ENCODE measurements at places on chromosomes 2 and 18.

DNA sequence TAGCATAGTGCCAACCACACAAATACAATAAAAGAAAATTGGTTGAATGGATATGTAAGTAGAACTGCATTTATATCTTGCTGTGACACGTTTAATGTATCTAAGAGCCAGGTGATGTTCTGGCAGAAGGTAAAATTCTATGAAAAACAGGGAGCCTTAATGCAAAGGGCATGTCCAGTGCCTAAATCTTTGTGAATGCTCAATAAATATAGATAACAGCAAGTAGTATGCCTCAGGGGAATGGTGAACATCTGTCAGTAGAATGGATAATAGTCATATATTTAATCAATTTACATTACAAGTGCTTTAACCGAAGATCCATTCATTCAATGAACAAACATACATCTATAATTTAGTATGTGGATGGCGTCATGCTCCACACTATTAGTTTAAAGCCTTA, 43.7 kb upstream of the NYAP2 start:
- DNase-seq, result no peak

- peak; percentile 75 for DNase-seq
Observed at GRCh38 chr2:111946294-111947114, 48.1 kb downstream of the MERTK start.

DNA sequence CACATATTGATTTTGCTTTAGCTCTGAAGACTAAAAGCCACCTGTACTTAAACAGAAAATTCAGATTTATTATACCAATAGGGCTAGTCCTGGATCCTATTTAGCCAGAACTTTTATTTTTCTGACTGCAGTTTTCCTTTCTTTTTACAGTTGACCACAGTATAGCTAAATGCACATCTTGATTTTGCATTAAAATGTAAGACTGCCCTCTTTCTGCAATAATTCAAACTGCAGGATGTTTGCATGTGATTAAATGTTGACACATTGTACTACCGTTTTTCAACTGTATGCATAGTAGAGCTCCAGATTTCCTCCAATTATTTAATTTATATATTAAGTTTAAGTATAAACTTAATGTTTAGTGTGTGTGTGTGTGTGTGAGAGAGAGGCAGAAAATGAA, 1262.9 kb downstream of the SUCLG1 start:
- DNase-seq, result no peak

GRCh38 chr2:85551698-85552678, 9.3 kb downstream of the GGCX start:
- DNase-seq, result peak; percentile 79

DNA sequence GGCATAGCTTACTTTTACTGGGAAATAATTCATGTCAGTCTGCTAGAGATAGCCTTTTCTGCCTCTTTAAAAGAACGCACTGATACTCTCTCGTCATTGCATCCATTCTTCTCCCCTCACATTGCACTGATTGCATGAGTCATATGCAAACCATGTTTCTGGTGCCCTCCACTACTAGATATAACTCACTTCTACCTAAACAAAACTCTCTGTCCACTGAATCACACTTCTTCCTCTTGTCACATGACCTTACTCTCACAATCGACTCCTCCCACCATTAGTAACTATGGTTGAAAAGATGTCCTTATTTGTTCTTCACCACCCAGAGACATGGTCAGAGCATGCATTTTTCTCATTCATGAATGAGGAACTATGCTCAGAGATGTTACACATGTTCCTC, 158.0 kb downstream of the CSRNP3 start:
- DNase-seq, result no peak

- DNase-seq, result no peak
Observed at GRCh38 chr2:105062158-105062557, 24.3 kb downstream of the MRPS9 start.

- peak; percentile 39 for DNase-seq
Observed at GRCh38 chr2:59025157-59025757, 784.1 kb upstream of the FANCL start.

DNA sequence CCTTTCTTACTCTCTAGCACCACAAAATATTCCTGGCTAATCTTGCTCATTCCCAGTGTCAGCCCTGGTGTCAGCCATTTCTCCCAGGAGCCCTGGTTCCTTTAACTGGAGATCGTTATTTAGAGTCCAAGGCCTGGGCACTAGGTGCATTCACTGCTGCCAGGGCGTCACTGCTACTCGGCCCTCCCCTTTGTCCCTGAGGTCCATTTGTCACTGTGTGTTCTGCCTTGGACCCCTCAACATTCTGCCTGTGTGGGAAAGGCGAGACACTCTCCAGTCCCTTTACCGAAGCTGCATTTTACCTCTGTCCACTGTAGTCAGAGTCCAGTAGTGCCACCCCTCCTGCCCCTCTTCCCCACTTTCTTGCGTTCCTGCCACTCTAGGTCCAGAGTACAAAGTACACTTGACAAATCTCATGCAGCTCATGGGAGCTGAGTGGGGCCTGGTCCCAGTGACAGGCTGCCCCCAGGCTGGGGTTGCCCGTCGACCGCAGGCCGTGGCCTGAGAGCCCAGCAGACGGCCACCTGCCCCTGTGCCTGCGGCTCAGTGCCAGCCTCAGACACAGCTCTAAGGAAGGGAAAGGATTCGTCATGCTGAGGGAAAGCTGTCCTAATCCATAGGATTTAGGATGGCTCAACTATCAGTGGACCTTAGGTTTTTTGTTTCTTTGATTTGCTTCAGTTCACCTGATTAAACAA, 52.1 kb downstream of the COPS8 start:
- DNase-seq, result no peak

GRCh38 chr18:58721566-58722239, 50.4 kb downstream of the MALT1 start:
- no peak for DNase-seq
